Activated CD4-positive, alpha-beta T cell treated with anti-CD3 and anti-CD28 coated beads, Interleukin-2, Interleukin-4, amounts not matched to agents 100 ng/mL and 50 ng/mL, durations not matched to agents 16 hours and 8 hours (primary cell): ENCODE measurements at places on chromosomes 11 and 22.

- peak; percentile 8 for DNase-seq
These were observed 12.2 kb downstream of the FAR1 start for GRCh38 chr11:13680501-13681264.

DNA sequence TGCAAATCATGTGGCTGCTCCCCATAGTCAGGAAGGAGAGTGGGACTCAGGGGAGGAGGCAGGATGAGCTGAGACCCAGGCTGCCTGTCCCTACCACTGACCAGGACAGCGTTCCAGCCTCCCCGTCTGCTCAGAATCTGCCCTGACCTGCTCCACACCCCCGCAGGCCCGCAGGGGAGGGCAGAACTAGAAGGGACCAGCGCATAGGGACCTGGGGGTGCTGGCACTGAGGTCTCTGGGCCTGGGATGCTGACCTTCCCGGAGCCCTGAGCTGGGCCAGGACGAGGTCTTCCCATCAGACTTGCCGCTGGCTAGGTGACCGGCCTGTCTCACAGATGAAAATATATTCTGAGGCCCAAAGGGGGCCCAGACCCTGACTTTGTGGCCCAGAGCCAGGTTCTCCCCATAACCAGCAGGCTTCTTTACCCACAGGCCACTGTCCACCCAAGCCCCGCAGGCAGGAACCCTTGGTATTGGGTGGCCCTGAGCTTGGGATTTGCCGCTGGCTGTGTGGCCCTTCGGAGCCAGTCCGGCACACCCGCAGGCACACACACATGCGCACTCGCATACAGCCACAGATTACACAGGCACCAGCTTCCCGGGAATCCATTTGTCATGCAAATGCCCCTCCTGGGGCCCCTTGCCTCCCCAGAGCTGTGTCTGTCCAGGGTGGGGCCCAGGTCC, 13.8 kb upstream of the PIM3 start:
- no peak for DNase-seq

GRCh38 chr11:7630002-7630401, 43.3 kb downstream of the CYB5R2 start:
- no peak for DNase-seq

DNA sequence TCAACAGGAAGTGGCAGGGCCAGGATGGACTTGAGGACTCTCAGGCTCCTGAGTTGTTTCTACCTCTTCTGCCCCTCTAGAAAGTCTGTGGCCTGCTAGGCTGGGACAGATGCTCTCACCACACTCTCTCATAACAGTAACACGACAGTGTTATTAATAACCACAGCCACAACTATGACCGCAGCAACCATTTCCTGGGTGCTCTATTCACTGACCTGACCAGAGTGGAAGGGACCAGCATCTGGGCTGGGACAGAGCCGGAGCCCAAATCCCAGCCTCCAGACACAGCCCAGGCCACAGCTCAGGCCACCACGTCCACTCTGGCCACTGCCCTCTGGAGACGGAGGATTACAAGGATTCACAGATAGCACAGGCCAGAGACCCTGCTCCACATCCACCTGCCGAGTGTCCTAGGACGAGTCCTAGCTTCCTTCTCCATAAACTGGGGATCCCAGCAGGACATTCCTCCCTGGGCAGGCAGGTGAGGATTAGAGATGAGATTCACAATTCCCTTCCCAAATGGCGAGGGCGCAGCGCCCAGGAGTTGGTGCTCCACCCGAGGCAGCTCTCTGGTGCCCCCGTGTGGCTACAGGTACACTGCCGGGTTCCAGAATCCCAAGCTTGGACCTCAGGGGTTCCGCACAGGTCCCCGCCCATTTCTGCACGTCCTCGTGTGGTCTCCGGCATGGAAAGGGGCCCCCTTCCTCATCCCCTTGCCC, 7.1 kb downstream of the PNPLA5 start:
- peak; percentile 60 for DNase-seq

GRCh38 chr22:50303848-50304527, 3.5 kb downstream of the PLXNB2 start:
- no peak for DNase-seq

DNA sequence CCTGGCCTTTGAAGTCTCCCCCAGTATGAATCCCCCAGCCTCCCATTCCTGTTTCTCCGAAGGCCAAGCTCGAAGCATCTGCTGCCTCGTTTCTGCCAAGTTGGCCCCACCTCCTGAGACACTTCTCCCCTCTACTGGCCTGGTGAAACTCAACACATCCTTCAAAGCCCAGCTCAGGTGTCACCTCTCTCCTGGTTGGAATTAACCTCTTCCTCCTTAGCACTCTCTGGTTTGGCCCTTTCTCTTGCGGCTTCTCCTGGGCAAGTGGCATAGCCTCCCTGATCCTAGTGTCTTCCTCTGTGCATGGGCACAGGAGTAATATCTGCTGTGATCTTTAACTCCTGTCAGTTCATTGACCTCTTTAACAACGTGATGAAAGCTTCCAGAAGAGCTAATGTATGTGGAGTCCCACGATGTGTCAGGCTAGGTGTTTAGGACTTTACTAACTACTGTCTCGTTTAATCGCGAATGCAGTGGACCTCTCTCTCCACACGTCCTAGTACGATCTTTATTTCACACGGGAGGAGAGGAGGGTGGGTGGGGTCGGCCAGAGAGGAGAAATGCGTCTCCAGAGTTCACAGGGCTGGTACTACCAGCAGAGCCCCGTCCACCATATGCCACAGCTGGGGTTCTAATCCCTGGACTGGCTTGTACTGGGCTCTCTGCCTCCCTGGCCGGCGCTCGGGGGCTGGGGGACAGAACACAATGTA, 826 bp upstream of the PTPRJ start:
- DNase-seq: no peak

DNA sequence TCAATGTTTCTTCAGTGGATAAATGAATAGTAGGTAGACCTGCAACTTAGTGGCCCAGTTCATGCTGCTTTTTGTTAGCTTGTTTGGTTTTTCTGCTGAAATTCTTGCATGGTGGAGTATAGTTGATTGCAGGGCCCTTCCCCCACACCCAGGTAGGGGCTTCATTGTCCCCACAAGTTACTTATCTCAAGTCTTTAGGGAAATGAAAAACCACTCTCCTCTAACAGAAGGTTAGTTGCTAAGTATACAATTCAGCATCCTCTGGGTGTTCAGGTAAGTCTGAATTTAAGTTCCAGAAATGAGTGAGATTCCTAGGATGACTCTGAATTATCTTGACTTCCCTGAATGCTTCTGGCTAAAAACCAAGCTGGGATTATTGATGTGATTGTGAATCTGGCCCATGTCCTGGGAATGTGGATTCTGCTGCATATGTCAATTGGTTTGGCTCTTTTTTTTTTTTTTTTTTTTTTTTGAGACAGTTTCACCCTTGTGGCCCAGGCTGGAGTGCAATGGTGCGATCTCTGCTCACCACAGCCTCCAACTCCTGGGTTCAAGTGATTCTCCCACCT, 40.3 kb downstream of the BCL2L13 start:
- DNase-seq: no peak

GRCh38 chr11:132024587-132025295, 654.3 kb downstream of the NTM start:
- no peak for DNase-seq

DNA sequence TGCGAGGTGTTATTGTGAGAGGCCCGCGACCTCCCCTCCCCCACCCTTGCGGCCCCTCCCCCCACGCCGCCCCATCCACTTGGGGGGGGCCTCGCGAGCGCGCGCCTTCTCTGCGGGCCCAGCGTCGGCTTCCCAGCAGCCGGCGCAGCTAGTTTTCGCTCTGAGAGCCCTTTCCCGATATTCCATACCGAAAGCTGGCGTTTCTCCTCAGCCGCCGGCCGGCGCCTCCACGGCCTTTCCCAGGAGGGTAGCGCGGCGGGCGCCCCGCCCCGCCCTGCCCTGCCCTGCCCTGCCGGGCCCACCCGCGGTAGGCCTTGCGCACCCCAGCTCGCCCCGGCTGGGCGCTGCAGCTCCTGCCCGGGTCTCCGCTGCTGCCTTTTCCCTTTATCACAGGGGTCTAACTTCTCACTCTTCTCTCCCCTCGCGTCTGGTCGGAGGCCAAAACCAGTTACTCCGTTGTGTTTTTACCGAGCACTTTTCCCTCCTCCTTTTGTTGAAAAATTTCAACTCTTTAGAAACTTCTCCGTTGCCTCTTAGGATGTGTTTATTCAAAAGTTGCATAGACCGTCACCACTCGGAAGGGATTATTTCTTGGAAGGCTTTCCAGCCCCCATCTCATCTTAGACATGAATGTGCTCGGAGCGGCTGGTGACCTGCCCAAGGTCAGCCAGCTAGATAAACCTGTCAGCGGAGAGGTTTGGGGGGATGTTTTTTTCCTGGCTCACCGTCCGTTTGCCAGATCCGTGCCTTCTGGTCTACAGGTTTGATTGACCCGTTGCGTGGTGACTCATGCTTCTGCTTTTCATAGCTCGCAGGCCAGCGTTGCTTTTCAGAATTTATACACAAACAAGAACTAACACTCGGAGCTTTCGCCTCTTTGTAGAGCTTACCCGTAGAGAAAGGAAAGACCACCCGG, 648 bp downstream of the PAFAH1B2 start:
- DNase-seq: peak; percentile 41

DNA sequence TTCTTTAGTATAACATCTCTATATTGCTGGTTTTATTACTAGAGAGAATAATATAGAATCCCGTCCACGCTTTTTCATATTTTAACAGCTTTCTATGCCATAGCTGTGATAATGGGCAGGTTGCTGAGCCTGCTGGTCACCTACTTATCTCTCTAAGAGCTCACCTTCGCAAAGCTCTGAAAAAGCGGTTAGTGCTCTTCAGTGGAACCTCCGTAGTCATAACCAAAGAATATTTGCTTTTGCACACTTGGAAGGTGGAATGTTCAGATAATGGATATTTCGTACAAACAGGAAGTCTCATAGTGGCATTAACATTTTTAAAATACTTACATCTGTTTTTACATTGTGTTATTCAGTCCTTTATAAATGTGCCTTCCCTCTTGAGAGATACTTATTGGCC, 388.9 kb upstream of the ANO3 start:
- DNase-seq: no peak

- no peak for DNase-seq
These were observed 385.4 kb downstream of the TMEM135 start for GRCh38 chr11:87423161-87423560.

DNA sequence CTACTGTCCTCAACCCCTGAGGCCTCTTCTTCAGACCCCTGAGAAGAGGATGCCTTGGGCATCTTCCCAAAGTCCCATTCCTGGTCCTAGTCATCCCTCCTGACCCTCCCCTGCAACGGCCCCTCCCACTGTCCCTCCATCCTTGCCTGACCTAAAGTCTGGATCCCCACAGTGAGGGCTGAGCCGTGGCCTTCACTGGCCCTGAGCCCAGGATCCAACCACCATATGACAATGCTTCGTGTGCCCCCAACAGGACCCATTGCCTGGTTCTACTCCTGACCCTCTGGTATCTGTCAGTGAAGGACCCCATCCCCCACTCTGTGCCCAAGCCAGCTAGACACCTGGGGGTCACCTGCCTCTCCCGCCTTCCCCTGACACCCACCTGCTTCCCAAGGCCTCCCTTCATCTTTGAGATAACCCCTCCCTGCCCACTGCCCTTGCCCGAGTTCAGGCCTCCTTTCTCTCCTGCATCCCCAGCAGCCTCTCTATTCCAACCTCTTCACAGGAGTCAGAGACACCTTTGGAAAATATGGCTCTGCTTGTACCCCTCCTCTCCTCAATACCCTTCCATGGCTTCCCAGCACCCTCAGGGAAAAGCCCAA, 48.0 kb downstream of the LRRC32 start:
- no peak for DNase-seq

GRCh38 chr22:22815397-22816170, 72.0 kb upstream of the IGLL5 start:
- no peak for DNase-seq

- DNase-seq: no peak
These were observed 992.8 kb downstream of the DLG2 start for GRCh38 chr11:84634309-84634708.

- no peak for DNase-seq
These were observed 65.7 kb downstream of the NECTIN1 start for GRCh38 chr11:119663279-119663678.

DNA sequence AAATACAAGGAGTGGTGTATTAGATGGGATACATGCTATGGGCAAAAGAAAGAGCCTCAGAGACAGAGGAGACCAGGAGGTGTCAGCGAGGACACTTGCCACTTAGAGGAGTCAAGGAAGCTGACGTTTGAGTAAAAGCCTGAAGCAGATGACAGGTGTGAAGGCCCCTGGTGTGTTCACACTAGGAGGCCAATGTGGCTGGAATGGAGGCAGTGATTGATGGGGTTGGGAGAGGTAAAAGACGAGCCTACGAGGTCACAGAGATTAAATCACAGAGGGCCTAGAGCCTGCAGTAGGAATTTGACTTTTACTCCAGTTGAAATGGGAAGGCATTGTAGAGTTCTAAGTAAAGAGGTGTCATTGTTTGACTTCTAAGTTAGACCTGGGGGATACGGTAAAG, 12.0 kb upstream of the GDPD5 start:
- DNase-seq: no peak

DNA sequence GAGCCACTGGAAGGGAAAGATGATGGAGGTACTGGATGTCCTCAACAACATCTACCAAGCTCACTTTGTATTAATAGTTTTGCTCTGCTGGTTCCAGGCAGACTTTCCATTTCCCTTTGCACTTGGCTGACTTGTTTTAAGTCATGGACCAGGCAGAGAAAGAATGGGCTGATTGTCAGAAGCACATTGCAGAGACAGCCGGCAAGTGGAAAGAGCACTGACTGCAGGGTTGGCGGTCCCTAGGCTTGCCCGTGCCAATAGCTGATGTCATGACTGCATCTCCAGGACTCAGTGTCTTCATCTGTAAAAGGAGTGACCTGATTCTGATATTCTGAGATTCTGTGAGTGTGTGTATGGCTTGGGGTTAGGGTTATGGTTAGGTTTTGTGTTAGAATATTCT, 20.9 kb upstream of the NNMT start:
- no peak for DNase-seq

DNA sequence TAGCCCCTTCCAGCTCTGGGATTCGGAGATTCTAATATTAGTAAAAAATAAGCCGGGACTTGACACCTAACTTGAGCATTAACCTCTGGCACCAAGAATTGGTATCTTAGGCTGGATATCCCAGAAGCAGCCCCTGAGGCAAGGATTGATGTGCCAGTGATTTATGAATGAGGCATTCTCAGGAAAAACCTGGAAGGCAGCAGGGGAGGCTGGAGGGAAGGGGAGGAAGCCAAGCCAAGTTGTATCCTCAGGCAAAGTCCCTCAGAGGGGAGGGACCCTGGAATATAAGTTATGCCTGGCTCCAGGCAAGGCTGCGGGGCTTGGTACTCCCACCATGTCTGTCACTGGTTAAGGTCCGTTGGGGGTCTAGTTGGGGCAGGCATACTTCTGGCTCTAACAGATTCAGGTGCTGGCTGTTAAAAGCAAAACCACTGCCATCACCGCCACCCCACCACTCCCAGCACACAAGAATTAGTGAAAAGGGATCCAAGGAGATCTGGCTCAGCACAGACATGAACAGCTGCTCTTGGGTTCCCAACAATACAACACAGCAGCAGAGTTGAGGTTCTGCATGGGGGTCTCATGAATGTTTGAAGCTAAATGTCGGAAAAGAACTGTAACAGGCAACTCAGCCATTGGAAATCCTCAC, 29.8 kb downstream of the LMO2 start:
- no peak for DNase-seq

GRCh38 chr11:46801694-46802470, 44.2 kb downstream of the CKAP5 start:
- no peak for DNase-seq
